Right lung (tissue), 10 donors: ENCODE measurements at places on chromosomes 1 and 21. TPM values are rescaled to one million over a fixed set of nuclear protein-coding genes. Genes with fewer than 3 reads are reported as not detected.

DNA sequence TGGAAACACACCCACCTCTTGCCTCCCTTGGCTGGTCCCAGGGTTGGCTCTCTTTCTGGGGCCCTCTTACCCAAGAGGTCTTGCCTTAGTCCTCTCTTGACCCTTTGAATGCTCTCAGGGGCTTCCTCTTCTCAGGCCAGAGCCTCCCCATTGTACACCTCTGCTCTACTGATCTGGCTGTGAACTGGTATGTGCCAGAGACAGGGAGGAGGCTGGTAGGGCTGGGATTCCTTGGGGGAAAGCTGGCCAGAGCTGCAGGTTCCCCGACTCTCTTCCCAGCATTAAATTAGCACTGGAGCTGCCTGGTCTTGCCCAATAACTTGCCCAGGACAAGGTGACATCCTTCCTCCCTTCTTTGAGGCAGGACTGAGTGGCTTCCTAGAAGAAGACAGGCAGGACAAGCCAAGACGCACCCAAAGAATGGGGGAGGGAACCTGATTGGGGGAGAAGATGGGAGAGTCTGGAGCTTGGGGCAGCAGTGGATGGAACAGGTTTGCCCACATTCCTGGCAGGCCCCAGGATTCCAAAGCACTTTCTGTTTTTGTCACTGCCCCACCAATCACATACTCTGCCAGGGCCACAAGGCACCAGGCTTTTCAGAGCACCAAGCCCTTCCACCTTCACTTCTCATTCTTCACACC is 37.2 kb upstream of the CITED4 start:
- DNase-seq, result no peak

Gene TPTE
- not detected for polyA plus RNA-seq

Gene KRTAP24-1
- not detected for polyA plus RNA-seq

DNA sequence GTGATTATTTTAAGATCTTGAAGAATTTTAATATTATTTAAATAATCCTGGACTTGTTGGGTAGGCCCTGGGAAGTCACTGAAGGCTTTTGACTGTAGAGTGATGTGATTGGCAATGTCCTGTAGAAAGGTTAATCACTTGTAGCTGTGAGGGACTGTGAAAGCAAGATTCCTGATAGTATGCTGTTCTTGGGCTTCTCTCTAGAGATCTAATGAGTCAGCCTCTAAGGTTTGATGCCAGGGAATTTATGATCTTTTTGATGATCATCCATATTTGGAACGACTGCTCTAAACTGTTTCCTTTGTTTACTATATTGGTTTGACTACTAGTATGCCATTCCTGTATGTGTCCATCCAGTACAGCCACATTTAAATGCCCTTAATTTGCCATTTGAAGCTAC is 56.5 kb downstream of the CAMSAP2 start:
- DNase-seq, result no peak

GRCh38 chr1:53734650-53735211 is 4.2 kb downstream of the GLIS1 start:
- DNase-seq, result no peak

- DNase-seq, result peak; percentile 72
Measured at GRCh38 chr1:109877317-109877771, 33.3 kb upstream of the CSF1 start.

GRCh38 chr1:57278558-57278957 is 145.3 kb downstream of the DAB1 start:
- DNase-seq, result no peak
